ENCODE measurements at places on chromosomes 7 and 10.

DNA sequence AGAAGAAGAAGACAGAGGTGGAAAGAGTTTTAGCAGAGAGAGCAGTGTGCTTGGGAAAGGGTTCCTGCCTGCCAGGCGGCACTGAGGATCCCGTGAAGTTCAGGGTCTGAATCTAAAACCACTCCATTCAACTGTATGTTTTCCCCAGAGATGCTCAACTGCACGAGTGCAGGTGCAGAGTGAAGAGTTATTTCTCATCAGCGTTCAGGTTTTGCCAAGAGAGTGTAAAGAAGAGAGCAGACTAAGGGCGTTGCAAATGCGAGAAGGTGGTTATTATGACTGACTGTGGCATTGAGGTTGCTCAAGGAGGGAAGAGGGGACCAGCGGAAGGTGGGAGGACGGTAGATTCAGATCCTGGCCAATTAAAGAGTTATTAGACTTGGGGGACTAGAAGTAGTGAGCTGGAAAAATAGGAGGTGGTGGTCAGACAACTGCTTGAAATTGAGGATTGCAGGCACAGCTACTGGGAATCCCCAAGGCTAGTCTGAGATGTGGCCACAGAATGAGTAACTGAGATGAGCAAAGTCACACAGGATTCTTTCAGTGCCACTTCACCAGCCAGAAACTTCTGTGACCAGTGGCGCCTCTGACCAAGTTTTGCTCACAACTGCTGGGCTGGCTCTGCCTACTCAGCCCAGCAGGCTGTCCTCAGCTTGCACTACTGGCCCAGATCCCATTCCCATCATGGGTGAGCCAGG lies 29.1 kb downstream of the STRA8 start:
- DNase-seq = no peak

GRCh38 chr7:84049071-84049836 lies 145.3 kb downstream of the SEMA3A start:
- DNase-seq = no peak

DNA sequence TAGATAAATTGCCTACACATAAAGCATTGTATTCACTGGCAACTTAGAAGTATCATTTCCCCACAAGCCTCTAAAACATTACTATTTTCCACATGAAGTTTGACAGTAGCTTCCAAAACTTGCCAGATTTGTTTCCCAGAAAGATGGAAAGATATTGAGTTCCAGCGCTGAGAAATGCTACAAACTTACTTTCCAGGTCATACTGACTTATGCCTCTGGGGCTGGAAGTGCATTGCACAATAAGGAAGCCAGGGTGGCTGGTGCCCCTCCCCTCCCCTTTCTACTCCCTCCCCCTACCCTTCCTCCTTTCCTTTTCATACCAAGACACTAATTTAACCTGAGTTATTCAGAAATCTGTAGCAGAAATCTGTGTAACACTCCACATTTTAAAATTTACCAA lies 212.6 kb downstream of the WDR37 start:
- no peak for DNase-seq

GRCh38 chr10:76543655-76544054 lies 1094.0 kb downstream of the KCNMA1 start:
- no peak for DNase-seq

GRCh38 chr10:52481986-52482555 lies 168.0 kb downstream of the DKK1 start:
- DNase-seq = no peak
